ENCODE measurements at places on chromosomes 2 and 18.

- no peak for DNase-seq
These were observed 102.5 kb upstream of the CRIM1 start for GRCh38 chr2:36253086-36253485.

GRCh38 chr2:174997110-174997509, 8.1 kb downstream of the CHN1 start:
- no peak for DNase-seq

- DNase-seq: no peak
These were observed 77.5 kb upstream of the RANBP2 start for GRCh38 chr2:108641756-108642155.

DNA sequence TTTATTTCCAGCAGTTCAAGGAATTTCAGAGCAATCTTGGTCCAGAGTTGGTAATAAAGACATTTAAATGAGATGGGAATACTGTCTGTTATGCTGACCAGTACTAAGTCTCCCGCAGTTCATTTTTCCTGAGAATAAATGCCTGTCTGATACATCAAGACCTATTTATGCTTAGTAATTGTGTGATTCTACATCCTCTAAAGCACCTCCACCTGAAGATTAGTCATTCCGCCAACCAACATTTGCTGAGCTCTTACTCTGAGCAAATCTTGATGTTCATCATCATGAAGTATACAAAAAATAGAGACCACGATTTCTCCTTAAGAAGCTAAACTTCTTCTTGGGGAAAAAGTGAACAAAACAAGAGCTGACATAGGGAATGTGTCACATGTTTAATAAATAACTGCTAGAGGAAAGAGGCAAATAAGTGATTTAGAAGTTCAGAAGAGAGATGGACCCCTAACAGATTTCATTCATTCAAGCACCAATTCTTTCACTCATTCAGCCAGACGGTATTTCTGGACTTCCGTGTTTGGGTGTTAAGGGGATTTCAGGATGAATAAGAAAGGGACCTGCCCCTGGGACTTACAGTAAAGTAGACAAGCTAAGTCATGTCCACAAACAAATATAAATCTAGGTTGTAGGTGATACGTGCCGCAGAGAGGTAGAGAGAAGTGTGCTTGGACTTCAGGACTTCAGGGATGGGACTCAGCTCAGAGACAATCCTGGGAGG, 34.2 kb upstream of the PPP4R1 start:
- DNase-seq: no peak

DNA sequence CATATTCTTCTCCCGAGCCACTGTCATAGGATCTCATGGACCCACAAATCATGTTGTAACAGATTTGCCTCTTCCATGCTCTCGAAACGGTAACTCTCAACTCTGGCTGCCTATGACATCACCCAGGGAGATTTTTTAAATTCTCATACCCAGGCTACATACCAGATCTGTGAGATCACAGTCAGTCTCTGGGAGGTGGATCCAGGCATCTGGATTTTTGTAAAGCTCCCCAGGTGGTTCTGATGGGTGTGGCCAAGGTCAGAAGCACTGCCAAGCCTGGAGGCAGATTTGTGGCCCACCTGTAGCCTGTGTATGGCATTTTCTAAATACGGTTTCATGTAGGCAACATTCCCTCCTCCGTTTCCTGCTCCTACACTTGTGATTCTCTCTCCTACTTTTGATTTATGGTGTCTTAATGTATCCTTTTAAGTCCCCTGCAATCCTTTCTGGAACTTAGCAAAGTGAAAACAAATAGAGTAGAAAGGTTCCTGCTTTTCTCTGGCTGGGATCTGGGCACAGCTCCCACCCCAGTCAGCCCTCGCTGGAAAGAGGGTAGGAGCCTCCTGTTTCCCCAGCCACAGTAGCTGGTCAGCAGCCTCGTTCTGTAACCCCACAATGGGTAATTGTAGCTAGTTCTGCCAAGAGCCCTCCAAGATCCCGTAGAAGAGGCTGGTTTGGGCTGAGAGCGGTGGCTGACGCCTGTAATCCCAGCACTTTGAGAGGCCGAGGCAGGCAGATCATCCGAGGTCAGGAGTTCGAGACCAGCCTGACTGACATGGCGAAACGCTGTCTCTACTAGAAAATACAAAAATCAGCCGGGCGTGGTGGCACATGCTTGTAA, 96.2 kb downstream of the KLHL29 start:
- DNase-seq: no peak

- DNase-seq: no peak
These were observed 103.9 kb downstream of the RND3 start for GRCh38 chr2:150383587-150383986.

DNA sequence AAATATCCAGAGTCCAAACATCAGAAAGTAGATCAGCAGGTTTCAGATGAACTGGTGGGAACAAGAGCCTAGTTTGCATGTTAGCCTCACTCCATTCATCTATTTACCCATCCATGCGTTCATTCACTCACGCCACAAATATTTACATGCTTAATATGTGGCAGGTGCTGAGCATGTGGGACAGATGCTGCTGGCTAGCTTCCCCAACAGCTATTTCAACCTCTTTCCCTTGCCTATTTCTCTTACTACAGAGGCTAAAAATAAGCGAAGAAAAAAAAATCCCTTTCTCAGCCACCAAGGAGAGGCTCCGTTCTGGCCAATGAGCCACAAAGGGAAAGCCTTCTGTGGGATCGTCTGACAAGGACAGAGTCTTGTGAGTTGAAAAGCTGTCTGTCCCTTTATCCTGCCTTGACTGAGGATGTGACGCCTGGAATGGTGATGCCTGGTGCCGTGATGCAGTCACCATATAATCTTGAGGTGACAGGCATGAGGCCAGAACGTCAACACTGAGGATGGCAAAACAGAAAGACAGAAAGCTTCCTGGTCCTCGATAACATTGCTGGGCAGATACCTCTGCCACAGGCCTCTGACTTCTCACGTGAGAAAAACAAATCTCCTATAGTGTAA, 78.2 kb downstream of the KCTD1 start:
- DNase-seq: no peak

DNA sequence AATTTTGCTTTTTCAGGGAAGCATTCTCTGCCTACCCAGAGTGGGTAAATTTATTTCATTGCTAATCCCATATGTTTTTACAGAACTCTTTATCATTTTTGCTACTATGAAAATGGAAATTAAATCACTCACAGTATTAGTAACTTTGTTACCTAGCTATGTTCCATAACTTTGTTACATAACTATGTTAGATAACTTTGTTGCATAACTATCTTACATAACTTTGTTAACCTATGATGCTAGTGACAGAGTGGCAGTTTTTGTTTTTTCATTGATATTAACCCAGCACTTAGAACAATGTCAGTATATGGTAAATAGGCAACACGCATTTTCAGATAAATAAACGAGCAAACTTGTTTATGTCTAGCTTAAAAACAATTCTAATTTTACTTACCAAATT, 286.6 kb downstream of the LRP1B start:
- no peak for DNase-seq

DNA sequence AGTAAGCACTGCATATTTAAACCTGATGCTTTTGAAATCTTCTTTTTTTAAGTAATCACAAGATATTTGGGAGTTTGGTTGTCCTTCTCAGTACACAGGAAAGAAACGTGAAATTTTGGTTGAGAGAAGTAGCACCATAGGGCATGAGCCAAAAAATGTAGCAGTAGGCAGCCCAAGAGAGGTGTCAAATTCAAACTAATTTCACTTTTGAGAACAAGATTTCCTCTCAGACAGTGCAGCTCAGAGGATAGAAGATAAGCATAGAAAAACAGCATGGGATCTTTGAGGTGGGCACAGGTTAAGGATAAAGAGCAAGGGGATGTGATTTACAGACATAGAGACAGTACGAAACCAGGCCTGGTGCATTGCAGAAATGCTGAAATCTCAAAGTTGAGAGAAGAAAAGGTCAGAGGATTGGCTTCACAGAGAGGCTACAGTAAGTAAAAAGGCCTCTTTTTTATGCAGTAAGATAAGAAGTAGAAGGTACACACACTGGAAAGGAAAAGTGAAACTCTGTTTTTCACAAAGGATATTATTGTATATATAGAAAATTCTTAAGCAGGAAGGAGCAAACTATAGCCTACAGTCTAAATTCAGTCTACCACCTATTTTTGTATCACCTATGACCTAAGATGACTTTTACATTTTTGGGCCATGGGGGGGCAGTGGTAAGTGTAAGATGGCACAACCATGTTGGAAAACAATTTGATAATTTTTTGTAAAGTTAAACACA, 89.8 kb downstream of the PKP4 start:
- DNase-seq: no peak

- DNase-seq: peak; percentile 90
These were observed 881 bp upstream of the FAM161A start for GRCh38 chr2:61854564-61855317.

DNA sequence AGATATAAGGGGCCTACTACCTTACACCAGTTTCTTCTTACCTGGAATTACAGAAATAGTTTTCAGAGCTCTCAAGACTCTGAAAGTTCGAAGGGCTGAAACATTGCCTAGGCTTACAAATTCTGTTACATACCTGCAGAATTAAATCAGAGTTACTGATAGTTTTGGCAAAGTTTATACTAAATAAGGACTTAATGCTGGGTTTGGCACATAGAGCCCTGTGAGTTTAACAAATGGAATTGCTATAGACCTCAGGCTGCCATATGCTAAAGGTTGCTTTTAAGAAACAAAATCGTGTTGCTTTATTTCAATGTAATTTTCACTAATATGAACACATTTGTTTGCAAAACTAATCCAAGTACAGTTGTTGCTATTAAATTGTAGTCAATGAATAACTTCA, 40.1 kb downstream of the SCN3A start:
- DNase-seq: no peak

DNA sequence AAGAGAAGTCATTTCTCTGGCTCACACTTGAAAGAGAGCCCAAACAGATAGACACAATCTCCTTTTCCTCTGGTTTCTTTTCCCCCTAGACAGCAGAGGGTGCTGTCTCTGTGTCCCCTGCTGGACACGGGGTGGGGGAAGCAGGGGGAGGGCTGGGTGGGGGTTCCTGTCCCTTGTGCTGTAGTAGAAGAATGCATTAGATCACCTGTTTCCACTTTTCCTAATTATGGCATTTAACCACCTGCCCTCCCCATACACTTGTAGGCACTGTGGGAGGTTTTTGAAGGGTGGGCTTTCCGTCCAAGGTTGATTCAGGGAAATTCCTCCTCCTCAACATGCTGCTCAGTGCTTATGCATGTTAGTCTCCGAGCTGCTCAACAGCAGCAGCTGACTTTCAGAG, 206.2 kb upstream of the EPAS1 start:
- DNase-seq: no peak

- DNase-seq: no peak
These were observed 66.8 kb upstream of the STK39 start for GRCh38 chr2:168314236-168314635.

DNA sequence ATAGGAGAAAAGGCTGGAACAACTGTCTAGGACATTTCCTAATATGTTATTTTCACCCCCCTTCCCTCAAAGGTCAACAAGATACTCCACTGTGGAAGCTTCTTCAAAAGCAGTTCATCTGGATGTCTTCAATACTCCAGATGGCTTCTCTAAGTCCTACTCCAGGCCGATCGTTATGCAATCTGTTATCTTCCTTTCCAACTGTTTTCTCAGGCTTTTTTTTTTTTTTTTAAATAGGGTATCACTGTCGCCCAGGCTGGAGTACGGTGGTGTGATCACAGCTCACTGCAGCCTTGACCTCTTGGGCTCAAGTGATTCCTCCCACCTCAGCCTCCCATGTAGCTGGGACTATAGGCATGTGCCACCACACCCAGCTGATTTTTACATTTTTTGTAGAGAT, 26.3 kb downstream of the ATP8B1 start:
- no peak for DNase-seq

- no peak for DNase-seq
These were observed 81.4 kb downstream of the CABYR start for GRCh38 chr18:24220318-24220688.

DNA sequence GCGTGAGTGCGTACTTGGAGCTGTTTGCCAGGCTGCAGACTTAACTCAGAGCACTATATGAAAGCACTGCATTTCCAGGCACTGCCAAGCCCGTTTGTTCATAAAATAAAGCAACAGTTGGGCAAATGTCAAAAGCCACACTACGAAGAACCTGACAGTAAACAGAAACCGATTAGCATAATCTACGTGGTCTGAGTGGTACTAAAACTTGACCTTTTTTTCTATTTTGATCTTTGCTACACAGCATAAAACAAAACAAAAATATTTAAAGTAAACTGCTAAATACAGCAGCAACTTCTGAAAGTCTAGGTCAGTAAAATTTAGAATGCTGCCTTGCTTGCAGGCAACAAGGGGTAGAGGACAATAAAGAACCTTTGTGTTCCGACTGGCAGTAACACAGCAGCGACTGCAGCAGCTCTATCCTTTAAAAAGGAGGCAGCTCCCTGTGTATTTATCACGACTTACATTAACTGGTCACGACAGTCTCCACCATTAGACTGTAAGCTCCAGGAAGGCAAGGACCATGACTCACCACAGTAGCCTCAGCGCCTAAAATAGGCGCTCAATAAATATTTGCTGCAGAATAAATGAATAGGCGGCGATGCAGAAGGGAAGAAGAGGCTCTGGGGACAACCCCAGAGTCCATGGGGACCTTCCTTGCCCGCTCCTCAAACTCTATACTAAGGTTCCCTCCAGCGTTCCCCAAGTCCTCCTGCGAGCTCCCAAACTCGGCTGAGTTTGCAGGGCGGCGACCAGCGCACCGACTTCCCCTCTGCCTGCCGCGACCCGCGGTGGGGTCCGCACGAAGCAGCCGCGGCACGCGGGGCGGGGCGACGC, 902 bp downstream of the SS18 start:
- DNase-seq: no peak

GRCh38 chr18:77061281-77061945, 71.2 kb downstream of the MBP start:
- no peak for DNase-seq

- DNase-seq: no peak
These were observed 57.4 kb upstream of the PCBP1 start for GRCh38 chr2:70029814-70030409.

DNA sequence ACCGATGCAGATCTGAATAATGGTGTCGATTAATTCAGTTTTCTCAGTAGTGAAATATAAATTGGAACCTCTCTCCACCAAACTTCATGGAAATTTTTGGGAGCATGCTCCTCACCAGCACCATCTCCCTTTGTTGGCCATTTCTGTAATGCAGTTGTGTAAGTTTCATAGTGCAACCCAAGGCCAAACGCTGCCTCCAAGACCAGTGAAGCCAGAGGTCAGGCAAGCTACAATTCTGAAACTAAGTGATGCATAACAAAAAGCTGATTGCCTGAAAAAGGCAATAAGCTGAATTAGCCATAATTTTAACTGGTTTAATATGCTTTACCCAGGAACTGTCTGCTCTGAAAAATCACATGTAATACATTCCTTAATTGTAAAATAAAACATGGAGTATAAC, 138.3 kb upstream of the TACR1 start:
- no peak for DNase-seq

- no peak for DNase-seq
These were observed 894.5 kb upstream of the POU3F3 start for GRCh38 chr2:103959174-103960128.

- DNase-seq: peak; percentile 86
These were observed 2.5 kb downstream of the IGFBP5 start for GRCh38 chr2:216692636-216693413.

Data from activated CD8-positive, alpha-beta memory T cell treated with anti-CD3 and anti-CD28 coated beads for 24 hours (primary cell).